ENCODE measurements at places on chromosomes 1 and 21.

DNA sequence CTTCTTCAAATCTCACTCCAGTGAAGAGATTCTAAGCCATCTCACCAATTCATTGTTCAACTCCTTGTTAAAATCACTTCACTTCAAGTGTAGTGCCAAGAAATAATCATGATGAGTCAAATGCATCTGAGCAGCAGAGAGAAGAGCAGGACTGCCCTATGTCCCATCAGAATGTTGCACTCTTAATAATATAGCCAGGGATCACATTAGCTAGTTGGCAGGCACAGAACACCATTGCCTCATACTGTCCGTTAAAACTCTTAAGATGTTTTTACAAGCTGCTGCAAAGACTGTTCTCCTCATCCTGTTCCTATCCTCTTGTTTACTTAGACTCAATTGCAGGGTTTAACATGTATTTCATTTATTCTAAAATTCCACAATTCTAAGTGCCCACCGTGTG, 432.9 kb downstream of the PLPP3 start:
- DNase-seq = no peak

DNA sequence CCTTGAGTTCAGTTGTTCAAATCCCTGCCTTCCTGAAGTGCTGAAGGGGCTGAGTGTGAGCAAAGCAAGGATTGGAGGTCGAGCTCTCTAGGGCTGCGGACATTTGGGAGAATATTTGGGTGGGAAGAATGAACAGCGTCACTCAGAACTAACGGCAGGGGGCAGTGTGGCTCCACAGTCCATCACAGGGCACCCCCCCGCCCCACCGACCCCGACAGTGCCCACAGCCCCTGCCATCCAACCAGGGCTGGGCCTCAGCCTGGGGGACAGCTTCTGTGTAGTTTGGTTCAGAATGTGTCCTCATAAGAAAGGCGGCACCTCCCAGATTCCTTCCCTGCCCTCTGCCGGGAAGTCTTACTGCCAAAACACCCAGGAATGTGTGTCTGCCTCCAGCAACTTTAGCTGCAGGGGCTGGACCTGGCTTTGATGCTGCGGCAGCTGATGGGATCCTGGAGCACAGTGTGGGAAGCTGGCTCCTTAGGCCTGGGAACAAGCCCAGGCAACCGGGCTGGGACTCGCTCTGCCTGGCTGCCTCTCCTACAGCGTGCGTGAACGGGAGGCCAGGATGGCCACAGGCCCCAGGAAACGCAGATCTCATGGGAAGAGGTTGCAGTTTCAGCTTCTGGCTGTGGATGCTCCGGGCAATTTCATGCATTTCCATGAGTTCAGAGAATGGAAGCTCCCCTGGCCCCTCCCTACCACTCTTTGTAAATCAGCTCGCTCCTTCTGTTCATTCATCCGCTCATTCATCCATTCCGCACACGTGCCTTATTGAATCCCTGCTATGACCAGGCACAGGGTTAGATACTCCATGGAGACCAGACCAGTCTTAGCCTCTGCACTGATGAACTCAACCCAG, 104.9 kb upstream of the TMPRSS2 start:
- DNase-seq = peak; percentile 35

DNA sequence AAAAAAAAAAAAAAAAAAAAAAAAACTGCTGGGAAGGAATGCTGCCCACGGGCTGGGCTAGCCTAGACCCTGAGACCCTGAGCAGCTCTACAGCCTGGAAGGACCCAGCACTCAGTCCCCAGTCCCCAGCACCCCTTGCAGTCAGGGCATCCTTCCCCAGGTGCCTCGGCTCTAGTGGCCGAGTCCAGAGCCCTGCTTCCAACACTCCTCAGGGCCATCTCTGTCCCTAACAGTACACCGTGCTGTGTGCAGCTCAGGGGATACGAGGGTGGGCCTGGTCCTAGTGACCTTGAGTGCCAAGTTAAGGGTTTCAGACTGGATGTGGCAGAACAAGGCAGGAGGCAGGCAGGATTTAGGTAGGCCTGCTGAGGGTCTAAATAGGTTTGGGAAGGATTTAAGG, 50.2 kb upstream of the LRP8 start:
- DNase-seq = no peak

GRCh38 chr1:53256511-53257453, 18.5 kb upstream of the MAGOH start:
- DNase-seq = no peak

GRCh38 chr1:47411436-47411835, 4.6 kb upstream of the FOXE3 start:
- no peak for DNase-seq

GRCh38 chr1:175742790-175743459, 470 bp downstream of the TNR start:
- peak; percentile 14 for DNase-seq

GRCh38 chr1:165408518-165408917, 36.4 kb downstream of the RXRG start:
- peak; percentile 58 for DNase-seq
